ENCODE measurements at places on chromosomes 7 and 10.

DNA sequence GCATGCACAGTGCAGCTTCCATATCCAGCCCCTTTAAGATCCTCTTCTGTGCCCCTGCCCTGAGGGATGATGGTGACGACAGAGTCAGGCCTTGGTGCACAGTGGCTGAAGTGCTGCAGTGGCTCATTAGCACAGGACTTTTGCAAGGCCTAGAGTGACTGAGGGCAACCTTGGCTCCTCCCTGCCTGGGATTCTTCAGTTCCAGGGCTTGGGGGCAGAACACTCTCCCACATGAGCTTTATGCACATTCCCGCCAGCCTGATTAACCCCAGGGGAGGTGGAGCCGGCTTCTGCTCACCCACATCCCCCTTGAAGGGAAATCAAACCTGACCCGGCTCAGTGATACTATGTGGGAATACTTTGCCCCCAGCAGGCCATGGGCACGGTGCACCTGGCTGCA is 253.4 kb downstream of the GALNT17 start:
- DNase-seq = no peak

GRCh38 chr7:50978633-50979215 is 196.0 kb upstream of the GRB10 start:
- DNase-seq = no peak

DNA sequence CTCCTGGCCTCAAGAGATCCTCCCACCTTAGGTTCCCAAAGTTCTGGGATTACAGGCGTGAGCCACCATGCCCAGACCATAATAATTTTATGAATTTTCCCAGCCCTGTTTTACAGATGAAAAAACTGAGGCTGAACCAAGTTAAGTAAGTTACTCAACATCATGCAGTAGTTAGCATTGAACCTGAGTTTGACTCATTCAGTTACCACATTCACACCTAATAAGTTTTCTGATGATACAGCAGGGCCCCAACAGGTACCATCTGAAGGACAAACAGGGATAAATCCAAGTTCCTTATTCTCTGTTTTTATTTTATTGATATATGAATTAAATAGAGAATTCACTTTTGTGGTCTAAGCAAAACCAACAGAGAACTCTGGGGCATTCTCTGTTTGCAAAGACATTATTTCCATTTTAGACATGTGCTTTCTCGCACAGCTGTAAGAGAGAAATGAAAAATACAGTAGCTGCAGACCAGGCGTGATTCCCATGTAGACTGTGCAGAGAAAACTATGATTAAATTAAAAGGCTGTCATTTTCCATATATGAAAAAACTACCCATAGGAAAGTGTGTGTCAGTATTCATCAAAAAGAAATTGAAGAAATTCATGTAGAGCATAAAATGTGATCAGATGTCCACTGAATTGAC is 26.6 kb downstream of the APBB1IP start:
- DNase-seq = no peak

DNA sequence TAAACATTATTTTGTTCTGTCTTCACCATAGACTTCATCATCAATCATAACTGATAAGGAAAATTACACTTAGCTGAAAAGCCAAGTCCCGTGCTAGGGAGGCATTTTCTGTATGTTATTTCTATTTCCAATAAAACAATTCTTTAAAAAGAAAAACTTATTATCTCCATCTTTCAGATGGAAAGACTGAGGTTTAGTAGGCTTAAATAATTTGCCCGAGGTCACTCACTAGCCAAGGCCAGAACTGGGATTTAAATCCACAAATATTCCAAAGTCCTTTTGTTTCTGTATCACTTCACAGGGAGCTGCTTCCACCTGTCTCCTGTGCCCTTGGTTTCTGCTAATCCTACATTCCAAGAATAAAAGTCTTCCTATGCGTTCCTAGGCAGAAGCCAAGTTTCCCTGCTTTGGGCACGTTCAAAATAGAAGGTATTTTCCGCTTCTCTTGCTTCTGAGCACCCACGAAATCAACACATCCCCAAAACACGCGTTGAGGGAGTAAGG is 732 bp downstream of the CPVL start:
- no peak for DNase-seq

DNA sequence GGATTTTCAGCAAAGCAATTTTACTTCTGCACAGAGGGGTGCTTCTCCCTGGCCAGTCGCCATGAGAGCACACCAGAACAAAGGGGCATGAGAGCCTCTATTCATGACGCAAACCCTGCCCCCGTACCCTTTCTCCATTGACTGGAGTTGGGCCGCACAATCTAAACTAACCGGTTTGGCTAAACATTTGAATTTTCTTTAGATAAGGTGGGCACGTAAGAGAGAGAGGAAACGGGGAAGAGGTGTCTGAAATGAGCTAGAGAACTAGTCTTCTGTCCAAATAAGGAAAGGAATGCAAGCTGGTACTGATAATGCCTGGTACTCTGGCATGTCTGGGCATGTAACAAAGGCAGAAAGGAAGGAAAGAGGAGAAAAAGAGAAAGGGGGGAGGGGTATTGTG is 13.2 kb upstream of the SCIN start:
- DNase-seq = no peak
